NCI-H1930 (cell line): ENCODE measurements at places on chromosomes 6 and 20.

DNA sequence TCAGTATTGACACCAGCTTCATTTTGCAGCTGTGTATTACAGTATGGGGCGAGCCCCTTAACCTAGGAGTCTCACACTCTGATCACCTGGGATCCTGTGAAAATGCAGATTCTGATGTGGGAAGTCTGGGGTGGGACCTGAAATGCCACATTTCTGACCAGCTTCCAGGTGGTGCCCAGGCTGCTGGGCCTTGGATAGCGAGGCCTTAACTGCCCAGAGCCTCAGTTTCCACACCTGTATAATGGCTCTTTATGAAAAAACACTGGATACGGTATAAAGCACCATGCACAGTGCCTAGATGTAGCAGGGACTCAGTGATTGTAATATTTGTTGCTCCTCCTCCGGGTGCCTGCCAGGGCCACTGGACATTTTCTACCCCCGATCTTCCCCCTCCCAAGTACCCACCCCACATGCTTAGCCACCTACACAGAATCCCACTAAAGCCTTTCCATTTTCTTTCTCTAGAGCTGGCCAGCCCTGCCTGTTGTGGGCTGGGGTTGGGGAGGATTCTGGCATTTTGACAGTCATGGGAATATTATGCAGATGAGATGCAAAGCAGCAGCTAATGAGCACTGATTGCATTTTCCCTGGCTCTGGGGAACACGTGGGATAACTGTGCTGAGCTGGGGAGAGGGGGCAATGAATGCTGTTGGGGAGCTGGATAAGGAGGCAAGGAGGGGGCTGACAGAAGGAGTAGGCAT, 44.8 kb downstream of the SPDEF start:
- DNase-seq: no peak

DNA sequence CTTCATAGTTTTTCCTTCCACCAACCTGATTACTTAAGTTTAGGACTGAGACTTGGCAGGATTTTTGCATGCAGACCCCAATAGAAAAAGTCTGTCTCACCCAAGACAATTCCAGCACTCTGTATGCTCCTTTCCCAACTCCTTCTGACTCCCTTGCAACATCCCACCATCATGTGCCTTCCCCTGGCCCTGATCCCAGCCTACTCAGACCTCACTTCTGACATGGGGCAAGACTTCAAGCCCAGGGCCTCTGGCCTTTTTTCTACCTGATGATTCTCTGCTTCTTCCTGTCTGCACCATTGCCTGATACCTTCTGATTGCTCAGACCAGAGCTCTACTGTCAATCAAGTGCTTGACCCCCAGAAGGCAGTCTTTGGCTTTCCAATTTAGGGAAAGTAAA, 96.6 kb downstream of the HAO1 start:
- no peak for DNase-seq

GRCh38 chr6:157911786-157912185, 69.9 kb upstream of the SYNJ2 start:
- no peak for DNase-seq

GRCh38 chr6:74646461-74646860, 559.4 kb downstream of the COL12A1 start:
- DNase-seq: no peak

GRCh38 chr6:112938650-112939049, 591.5 kb downstream of the RFPL4B start:
- no peak for DNase-seq

- DNase-seq: no peak
These were observed 312.0 kb upstream of the NT5E start for GRCh38 chr6:85137865-85138264.

DNA sequence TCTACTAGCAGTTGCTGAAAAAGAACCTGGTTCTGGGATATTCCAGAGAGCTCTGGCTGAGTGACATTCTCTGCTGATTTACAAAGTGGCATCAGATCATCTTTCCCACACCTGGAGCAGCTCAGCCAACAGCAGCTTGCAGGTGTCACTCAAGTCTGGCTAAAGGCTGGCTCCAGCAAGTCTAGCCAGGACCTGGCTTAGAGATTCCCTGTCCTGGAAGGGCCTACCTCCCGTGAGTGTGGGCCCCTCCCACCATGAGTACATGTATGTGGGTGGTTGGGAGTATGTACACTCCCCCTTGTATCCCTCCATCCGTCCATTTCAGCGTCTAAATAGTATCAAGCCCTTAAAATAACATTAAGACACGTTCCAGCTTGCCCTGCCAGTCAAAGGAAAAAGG, 539.3 kb upstream of the ID4 start:
- DNase-seq: peak; percentile 16

DNA sequence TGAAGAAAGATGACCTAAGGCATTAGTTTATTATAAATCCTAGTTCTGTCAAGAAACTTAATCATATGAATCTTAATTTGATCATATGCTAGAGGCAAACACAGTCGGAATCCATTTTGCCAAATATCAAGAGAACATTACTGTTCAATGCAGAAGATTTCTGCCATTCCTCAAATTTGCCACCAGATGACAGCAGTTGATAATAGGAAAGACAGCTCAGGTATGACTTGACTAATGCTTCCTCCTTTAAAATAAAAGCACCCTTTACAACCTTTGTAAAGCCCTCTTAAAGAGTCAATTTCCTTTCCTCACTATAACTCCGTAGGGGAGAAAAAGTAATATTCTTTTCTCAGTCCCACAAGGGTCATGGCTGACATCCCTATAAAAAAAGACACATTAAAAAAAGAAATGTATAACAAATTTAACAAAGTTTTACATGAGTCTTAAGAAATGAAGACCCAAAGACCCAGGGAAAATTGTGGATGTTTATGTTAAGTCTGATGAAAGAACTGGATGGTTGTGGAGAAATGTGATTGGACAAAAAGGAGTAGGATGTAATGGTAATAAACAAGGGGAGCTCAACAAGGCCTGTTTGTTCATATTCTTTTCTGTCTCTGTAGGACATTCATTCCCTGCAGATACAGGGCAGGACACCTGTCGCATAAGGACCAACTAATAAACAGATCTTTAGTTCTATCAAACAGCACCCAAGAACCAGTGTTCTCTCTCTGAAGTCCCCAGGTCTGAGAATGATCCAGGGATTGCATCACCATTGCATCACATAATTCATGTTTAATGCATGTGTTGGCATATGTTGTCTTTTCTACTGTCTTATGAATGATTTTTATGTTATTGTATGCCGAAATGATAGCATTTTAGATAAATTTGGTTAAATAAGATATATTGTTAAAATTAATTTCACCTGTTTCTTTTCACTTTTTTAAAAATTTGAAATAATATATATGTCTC, 23.0 kb upstream of the IL17A start:
- peak; percentile 37 for DNase-seq

- no peak for DNase-seq
These were observed 12.2 kb downstream of the TGIF2 start for GRCh38 chr20:36585410-36586125.

GRCh38 chr20:37357481-37358365, 11.8 kb downstream of the SRC start:
- DNase-seq: no peak

DNA sequence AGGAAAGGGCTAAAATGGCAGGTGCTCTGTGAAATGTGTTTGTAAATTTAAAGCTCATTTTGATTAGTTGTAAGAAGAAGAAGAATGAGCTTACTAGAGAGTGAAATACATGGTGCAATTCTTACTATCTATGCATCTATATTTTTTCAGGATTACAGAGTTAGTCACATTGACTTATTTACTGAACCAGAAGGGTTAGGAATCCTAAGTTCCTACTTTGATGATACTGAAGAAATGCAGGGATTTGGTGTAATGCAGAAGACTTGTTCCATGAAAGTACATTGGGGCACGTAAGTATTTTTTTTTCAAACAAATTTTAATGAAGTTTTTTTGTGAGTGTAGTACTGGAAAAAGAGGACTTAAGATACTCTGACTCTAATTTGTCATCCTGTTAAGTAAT, 99.3 kb downstream of the RTN4IP1 start:
- DNase-seq: no peak

DNA sequence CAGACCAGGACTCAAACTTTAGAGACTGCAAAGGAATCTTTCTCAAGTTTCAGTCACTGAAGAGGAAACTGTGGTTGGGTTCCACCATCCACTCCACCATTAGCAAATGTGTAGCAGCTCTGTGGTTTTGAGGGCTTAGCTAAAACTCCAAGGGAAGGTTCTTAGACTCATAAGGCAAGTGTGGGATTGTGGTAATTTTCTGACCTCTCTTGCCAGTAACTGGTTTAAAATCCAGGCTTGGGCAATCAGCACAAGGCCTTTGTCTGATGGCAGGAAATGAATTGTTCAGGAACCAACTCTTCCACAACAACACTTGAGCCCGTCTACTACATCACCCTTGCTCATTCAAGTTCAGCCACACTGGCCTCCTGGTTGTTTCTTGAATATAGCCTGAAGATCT, 68.6 kb upstream of the FBXL4 start:
- DNase-seq: no peak
